PC-3 (cell line): ENCODE measurements at places on chromosomes 3 and 15. TPM values are rescaled to one million over a fixed set of nuclear protein-coding genes. Genes with fewer than 3 reads are reported as not detected.

GRCh38 chr3:65398953-65399352 is 639.8 kb downstream of the MAGI1 start:
- no peaks in the 10 kb centered on the region for H3K36me3 ChIP-seq
- peaks cover 8% of the 10 kb centered on the region for H3K4me1 ChIP-seq
- no peak overlapping the region for H3K27ac ChIP-seq
- peak; percentile 28 for DNase-seq

DNA sequence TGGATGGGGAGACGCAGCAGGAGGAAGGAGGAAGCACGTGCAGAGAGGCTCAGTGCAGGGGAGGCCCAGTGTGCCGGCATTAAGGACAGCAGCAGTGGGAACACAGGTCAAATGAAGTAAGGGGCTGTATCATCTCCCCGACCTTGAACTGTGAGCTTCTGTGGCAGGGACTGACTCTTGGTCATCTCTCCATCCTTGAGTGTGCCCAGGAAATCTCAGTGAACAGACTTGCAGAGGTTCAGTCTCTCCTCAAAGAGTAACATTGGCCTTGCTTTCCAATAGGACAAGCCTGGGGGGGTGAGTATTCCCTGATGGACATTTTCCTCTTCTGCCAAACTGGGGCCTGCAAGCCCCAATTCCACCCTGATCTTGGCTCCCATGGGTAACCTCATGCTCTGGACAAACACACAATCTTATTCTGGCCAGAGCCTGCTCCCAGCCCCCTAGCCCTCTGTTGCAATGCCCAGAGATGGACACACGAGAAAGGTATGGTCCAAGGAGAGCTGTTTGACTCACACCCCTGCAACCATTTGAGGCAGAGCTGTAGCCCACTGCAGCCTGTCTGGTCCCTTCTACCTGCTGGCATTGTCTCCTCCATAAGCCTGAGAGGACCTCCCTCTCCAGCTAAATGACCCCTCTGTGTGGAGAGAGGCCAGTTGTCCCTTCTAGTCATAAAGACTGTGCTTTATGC is 50.9 kb downstream of the TLE3 start:
- no peak overlapping the region for H3K27ac ChIP-seq
- H3K4me1 ChIP-seq: 0 out of 2 replicates have a peak, but pooled peaks cover 7% of the 10 kb centered on the region
- peaks cover 18% of the 10 kb centered on the region for H3K36me3 ChIP-seq
- DNase-seq: no peak
- H3K4me3 ChIP-seq: no peak overlapping the region

DNA sequence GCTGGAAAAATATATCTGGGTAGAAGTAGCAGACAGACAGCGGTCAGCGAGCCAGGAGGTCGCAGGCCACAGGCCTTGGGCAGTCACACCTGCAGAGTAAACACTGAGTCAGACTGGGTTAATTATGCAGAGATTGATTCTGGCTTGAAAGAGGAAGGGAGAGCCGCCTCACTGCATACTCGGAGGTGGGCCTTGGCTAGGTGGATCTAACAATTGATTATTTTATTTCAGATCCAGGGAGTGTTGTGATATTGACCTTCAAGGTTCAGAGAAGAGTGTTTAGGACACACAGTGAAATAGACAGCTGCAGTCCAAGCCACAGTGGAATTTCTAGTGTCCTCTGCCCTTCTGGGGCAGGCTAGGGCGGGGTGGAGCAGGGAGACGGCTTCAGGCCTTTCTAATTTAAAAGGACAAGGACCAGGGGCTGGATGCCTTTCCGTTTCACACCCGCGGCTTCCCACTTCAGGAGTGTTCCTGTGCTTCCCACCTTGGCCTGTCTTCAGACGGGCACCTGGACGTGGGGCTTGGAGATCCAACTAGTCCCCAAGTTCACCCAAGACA is 237.3 kb downstream of the XXYLT1 start:
- no peaks in the 10 kb centered on the region for H3K27me3 ChIP-seq
- H3K36me3 ChIP-seq: no peaks in the 10 kb centered on the region
- peaks cover 44% of the 10 kb centered on the region for H3K4me1 ChIP-seq
- peak overlapping the region; percentile 30 for H3K27ac ChIP-seq
- H3K4me3 ChIP-seq: peak overlapping the region; percentile 2; the same call in 1 of the 2 replicates

- H3K4me3 ChIP-seq: no peak overlapping the region
- no peaks in the 10 kb centered on the region for H3K36me3 ChIP-seq
- no peak overlapping the region for H3K27ac ChIP-seq
- no peaks in the 10 kb centered on the region for H3K4me1 ChIP-seq
- no peak for DNase-seq
Observed at GRCh38 chr3:13002398-13003124, 70.7 kb downstream of the IQSEC1 start.

- H3K27me3 ChIP-seq: peaks cover 69% of the 10 kb centered on the region
- no peak overlapping the region for H3K27ac ChIP-seq
- no peak for DNase-seq
Observed at GRCh38 chr15:91108421-91108820, 8.4 kb downstream of the SV2B start.

The CCR4 gene
- total RNA-seq: 0.29 TPM in 1 of 2 replicates, not detected in the other

The SPESP1 gene
- not detected in 2 replicates for total RNA-seq

The EEFSEC gene
- 9.6 and 11.6 TPM in 2 replicates for total RNA-seq
